ENCODE measurements at places on chromosomes 2 and 18.
A peak's percentile ranks its signal among the peaks of the same experiment; 100 is the strongest.

GRCh38 chr2:15889442-15890123, 50.8 kb upstream of the MYCN start:
- DNase-seq: no peak

DNA sequence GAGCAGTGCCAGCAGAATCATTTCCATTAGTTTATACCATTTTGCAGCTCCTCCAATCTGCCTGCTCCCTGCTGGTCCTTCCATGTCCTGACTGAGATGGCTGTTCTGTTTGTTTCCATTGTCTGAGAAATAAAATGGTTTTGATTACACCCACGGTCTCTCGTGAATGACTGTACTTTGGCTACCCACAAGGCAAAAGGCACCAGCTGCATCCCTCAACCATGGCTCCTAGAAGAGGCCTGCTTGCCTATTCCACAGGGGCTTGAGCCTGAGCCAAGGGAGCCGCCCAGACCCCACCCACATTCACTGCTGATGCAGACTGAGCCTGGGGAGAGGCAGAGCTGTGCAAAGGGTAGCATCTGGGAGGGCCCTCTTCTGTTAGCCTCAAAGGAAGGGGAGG, 31.2 kb downstream of the MARCHF4 start:
- DNase-seq: no peak

DNA sequence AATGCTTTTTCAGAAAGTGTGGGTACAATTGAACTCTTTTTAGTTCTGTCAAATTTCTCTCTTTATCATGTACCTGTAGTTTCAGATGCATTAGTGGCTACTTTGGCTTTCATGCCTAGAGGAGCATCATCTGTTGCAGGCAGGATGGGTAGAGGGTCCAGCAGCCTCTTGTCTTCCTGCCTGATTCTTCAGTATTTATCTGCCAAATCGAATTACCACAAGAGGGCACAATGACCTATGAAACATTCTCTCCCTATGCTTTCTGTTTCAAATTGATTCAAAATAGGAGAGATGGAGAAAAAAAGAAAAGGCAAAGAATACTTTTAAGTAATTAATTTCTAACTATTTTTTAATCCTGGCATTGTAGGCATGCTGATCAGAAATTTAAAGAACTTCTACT, 477.2 kb downstream of the TRIB2 start:
- DNase-seq: no peak

GRCh38 chr2:18540872-18541271, 19.6 kb downstream of the RDH14 start:
- no peak for DNase-seq

DNA sequence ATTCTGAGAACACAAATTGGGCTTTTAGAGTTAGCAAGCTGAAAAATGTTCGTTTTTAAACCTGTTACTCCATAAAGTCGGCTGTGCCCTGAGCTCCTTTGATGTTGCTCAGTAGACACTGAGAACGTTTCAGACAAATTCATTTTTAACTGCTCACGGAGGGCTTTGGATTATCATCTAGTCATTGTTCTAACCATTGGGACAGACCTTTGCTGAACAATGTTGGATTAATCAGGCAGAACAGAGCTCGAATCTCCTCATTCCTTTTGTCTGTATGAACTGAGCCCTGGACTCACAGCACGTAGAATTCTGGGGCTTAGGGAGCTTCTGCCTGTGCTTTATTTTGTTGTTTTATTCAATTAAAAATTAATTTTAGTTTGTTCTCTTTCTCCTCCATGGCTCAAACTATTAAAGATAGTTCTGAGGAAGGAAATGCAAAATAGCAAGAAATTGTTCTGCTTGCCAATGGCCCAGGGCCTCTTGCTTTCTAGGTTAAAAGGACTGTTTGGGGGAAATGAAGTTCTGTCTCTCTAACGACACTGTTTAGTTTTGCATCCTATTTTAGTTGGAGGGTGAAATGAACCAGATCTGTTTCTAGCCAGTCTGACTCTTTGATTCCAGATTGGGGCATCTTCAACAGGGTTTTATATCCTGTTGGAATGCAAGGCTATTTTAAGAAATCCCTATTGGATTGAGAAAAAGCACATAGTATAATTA, 114.7 kb upstream of the CXCR4 start:
- DNase-seq: no peak

DNA sequence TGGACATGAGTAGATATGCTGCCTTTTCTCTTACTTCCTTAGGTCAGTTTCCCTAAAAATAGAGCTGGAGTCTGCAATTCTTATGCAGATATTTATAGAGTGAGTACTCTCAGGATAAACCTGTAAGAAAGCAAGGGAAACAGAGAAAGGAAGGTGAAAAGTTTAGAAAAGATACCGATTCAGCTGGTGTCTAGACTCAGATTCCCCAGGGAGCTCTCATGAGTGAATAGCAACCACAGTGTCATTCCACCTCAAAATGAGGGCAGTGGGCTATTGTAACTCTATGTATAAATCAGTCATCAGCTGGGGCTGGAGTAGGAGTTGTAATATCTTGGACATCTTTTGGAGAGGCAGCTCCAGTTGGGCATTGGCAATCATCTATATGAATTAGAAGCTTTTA, 1485.1 kb upstream of the TMEFF2 start:
- no peak for DNase-seq

GRCh38 chr2:147989809-147990403, 30.6 kb downstream of the ORC4 start:
- peak; percentile 71 for DNase-seq

DNA sequence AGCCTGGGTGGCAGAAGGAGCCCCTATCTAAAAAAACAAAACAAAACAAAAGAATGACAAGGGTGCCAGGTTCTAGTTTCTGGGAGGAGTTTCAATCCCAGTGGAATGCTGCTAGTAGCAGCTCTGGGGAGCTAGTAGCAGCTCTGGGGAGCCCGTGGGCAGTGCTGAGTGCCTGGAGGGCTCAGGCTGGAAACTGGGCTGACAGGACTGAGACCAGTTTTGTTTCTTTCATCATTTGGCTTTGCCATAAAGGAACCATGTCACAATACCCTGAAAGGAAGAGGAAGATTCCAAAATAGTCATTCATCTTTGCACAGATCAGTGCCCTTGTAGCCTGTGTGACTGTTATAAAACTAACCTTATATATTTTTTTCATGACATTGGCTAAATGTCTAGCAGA, 10.6 kb downstream of the MFSD6 start:
- DNase-seq: no peak

DNA sequence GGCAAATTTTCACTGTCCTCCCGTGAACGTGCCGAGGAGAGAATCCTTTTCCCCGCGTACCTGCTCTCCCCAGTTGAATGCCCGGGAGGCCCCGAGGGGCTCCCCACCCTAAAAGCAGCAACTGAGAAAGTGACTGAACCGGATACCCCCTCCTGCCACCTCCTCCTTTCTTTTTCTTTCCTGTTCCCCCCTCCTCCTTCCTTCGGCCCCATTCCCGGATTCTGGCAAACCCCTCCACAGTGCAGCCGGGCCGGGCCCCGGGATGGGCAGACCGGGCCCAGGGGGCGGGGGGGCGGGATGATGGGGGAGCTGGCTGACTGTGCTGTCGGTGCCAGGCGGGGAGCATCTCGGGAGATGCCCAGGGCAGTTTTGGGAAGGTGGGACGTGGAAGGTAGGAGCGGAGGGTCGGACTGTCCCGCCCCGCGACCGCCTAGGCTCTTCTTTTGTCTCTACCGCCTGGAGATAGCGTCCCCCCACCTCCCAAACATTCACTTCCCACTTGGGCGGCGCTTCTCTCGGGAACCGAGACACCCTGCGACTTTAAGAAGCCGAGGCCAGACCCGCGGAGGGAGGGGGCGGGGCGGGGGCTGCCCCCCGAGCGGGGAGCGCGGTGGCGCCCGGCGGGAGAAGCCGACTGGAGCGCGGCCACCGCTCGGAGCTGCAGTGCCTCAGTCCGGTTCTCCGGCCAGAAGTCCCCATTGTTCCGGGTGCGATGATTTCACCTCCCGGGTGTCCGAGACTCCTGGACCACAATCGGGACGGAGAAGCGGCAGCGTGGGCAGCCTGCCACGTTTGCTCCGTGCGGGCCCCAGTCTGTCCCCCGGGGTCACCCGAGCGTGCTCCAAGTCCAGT, 8.2 kb downstream of the DLX2 start:
- DNase-seq: no peak

- no peak for DNase-seq
Measured at GRCh38 chr2:69828938-69829255, 563 bp upstream of the GMCL1 start.

DNA sequence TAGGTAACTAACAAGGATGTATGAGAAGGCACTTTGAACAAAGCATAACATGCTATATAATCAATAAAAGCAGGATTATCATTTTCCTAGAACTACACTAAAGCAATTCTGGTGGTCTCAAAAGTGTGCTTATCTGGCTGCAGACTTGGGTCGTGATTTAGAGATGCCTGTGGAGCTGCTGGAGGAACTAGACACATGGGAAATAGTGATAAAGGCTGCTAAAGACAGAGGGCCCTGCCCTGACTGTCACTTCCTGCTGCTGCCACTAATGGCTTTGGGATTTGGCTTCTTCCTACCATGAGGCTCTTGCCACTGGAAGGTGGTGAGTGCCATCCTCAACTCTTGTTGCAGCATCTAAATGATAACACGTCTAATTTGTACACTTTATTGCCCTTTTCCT, 22.5 kb downstream of the TMEM178A start:
- DNase-seq: no peak

DNA sequence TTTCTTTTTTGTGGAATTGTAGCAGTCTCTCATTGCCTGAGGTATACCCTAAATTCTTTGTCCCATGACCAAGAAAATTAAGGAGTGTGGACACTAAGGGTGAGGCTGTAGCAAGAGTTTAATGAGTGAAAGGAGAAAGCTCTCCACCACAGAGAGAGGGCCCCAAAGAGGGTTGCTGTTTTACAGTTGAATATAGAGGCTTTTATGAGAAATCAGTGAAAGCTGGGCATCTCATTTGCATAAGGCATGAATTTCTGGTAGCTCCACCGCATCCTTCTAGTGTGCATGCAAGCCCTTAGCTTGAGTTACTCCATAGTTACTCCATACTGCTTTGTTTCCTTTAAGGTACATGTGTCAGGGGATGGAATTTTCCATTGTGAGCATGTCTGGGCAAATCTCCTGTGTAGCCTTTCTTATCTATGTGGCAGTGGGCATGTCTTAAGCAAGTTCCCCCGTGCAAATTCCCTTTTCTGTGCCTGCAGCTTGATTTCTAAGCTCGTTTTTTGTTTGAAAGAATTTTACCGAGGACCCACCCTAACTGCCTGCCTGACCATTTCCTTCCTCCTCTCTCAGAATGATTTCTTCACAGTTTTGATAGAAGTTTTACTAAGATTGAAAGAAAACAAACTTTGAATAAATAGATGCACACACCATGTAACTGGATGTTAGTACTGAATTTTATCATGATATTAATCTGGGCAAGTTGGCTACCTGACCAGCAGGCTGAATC, 218.9 kb downstream of the PARD3B start:
- no peak for DNase-seq
